ENCODE measurements at places on chromosomes 1 and 21.

- DNase-seq = no peak
Measured at GRCh38 chr1:24119859-24120756, 8.2 kb upstream of the MYOM3 start.

GRCh38 chr1:55334797-55335196 lies 119.6 kb upstream of the USP24 start:
- DNase-seq = no peak

DNA sequence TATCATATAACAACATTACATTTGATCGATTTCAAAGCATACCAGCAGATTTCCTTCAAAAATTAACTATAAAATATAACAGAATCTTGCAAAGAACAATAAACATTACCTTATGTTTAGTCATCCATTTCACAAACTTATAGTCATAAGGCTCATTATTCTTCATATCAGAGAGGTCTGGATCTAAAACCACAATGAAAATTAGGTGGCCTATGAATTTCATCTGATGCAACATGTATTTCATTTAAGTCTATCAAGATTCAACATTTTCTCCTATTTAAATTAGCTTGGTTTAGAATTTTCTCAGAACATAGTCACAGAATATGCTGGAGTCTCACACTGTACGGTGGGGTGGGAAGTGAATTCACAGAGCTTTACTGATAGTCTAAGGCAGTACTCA lies 49.2 kb downstream of the KYAT3 start:
- no peak for DNase-seq

GRCh38 chr1:167136191-167136614 lies 42.3 kb downstream of the STYXL2 start:
- peak; percentile 31 for DNase-seq

DNA sequence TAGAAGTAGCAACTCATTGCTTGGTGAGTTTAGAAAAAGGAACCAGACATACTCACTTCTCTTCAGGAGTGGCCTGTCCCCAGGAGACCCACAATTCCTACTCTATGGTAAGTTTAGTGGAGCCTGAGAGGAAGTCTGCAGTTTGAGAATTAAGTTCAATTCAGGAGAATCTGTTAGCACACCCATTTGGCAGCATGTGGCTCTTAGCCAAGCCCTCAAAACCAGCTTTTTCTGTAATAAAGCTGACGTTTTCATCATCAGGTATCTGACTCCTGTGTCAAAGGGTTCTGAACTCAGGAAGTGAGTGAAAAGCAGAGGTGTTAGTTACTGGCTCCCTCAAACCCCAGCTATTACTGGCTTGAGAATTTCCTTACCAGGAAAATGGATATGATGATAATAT lies 20.4 kb upstream of the RGS16 start:
- DNase-seq = no peak

- DNase-seq = no peak
Measured at GRCh38 chr1:229318056-229318455, 24.8 kb downstream of the CCSAP start.

- DNase-seq = no peak
Measured at GRCh38 chr1:205028390-205028789, 14.6 kb upstream of the CNTN2 start.

GRCh38 chr1:26787381-26787705 lies 407 bp upstream of the PIGV start:
- no peak for DNase-seq

- DNase-seq = no peak
Measured at GRCh38 chr21:33117101-33117888, 47.4 kb downstream of the OLIG1 start.

- DNase-seq = no peak
Measured at GRCh38 chr1:23110391-23110790, 58.3 kb downstream of the LUZP1 start.

- no peak for DNase-seq
Measured at GRCh38 chr1:40267767-40268187, 9.7 kb downstream of the ZMPSTE24 start.

- peak; percentile 31 for DNase-seq
Measured at GRCh38 chr1:38964140-38964548, 22.5 kb upstream of the RHBDL2 start.

DNA sequence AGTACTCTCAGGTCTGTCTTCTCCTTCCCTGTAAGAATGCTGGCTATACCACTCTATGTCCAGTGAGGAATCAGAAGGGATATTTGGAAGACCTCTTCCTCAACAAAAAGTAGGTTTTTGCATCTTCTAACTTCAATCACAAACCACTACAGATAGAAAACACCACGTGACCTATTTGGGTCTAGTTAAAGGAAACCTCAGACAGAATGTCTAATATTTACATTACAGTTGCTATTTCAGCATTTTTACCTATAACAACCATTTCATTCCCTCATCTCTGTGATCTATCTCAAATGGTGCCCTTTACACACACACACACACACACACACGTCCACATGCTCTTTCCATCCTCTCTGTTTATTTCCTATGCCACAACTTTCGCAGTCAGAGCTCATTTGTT lies 7.9 kb upstream of the ADORA3 start:
- DNase-seq = no peak

All from NCI-H526 (cell line).